Neural crest cell (in vitro differentiated cells): ENCODE measurements at places on chromosomes 7 and 10.

GRCh38 chr7:92460510-92460909 is 13.2 kb downstream of the GATAD1 start:
- no peak for DNase-seq

- DNase-seq = no peak
These were observed 83.4 kb downstream of the NPTX2 start for GRCh38 chr7:98700533-98700932.

GRCh38 chr7:43164757-43165156 is 52.3 kb downstream of the HECW1 start:
- no peak for DNase-seq

GRCh38 chr7:72058579-72058978 is 353.6 kb downstream of the CALN1 start:
- DNase-seq = no peak

- no peak for DNase-seq
These were observed 73.4 kb downstream of the VSTM2A start for GRCh38 chr7:54615537-54615936.

GRCh38 chr10:96313344-96313743 is 9.1 kb downstream of the DNTT start:
- DNase-seq = no peak

DNA sequence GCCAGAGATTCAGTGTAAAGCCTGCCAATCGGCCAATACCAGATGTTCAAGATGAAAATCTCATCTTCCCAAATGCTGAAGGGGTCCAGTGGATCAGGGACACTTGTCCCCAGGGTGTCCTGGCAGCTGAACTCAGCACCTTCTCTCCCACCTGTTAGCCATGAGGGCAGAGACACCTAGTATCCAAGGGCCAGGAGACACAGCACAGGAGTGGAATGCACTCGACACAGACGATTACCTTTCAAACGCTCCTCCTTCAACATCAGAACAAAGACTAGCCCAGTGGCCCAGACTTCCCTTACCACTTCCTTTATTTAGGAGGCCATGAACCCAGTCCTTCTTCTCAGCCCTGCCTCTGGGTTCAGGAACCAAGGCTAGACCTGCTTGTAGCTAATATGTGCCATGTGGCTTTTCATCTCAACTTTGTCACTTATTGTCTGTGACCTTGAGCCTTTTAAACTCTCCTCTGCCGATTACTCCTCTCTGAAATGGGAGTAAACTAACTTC is 180.3 kb upstream of the PLXNA4 start:
- no peak for DNase-seq

- no peak for DNase-seq
These were observed 31.7 kb downstream of the SYPL1 start for GRCh38 chr7:106080300-106080987.

- DNase-seq = no peak
These were observed 528.8 kb downstream of the DNAJB6 start for GRCh38 chr7:157865351-157866165.

DNA sequence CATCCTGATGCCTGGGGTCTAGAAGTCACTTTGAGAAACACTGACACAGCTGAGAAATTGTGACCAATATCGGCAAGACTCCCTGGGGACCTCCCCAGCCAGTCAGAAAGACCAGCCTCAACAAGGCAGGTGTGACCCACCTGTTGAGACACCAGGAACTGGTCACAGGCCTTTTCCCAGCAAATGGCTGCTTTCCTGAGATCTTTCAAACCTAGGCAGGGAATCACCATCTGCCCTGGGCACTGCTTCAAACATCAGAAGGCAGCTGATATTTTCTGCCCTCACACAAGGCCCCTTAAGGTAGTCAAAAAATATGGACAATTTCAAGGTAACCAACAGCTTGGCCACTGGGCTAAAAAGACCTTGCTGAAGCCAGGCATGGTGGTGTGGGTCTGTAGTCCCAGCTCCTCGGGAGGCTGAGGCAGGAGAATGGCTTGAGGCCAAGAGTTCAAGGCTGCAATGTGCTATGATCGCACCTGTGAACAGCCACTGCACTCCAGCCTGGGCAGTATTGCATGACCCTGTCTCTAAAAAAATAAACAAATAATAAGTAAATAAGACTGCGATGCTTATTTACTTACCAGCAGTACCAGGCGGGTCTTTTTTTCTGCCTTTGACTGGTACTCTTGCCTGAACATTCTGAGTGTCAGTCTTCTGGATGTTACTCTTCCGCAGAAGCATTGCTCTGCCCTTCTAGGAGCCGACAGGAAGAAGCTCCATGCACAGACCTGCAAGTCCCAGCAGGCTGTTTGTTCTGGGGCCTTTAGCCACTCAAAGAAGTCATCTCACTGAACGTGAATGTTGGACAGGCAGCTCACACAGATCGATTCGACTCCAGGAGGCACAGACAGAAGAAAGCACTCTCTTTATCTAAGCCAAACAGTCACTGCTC is 59.7 kb downstream of the SORBS1 start:
- no peak for DNase-seq

DNA sequence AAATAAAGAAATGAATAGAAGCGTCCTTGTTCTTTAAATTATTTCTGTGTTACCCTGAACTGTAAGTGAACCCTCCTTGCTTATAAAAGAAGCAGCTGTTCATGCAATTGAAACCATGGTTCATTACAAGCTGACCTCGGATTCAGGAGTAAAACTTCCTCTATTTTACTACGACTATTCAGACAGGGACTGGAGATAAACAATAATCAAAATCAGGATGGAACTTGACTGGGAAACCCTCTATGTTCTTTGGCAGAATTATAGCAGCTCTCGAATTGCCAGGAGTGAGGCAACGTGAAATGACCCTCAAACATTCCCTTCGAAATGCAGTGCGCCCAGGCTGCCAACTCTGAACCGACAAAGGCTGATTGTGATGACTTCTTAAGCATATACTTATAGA is 172.1 kb downstream of the CYP26A1 start:
- DNase-seq = no peak

DNA sequence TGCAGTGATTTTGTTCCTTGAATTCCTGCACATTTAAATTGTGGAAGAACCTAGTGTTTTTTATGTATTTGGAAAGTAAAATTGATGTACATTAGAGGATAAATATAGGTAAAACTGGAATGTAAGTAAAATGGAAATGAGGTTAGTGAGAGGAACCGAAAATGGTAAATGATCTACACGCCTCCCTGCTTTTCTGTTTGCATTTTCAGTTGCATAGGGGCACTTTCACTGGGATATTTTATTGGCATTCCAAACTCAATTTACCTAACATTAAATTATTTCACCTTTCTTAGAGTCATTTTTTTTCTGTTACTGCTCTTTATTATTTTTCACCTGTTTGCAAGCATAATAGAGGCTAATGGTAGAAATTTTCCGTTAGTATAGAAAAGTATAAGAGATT is 8.0 kb downstream of the CDK13 start:
- DNase-seq = no peak

GRCh38 chr10:484925-485661 is 204.4 kb downstream of the DIP2C start:
- no peak for DNase-seq

DNA sequence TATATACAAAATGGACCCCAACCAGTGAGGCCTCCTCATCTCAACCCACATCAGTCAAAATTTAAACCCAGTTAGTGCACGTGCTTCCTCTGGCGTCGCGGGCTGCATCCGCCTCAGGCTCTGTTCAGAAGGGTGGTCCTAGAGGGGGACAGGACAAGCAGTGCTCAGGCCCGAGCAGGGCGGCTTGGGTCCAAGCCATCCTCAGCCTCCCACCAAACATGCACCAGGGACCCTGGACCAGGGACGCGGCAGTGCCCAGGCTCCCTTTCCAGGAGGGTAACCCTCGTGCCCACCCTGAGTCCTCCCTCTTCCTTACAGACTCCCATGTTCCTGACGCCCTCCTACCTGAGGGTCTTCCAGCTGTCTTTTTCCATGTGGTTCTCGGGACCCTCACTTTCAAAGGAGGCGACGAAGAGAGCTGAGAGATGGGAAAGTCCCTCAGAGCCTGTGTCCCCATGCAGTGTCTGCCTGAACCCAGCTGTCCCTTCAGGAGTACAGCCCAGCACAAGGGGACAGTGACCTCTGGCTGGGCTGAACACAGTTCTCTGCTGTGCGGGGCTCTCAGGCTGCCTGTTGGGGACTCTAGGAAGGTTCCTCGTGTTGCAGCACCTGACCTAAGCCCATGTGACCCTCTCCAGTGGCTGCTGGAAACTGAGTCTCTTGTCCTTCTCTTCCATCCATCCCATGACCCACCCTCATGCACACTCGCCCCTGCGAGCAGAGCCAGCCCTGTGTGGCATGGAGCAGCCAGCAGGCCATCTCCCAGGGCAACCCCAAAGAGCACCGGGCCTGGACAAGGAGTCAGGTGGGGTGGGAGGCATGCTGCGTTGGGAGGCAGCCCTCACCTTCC is 58.1 kb downstream of the CSGALNACT2 start:
- DNase-seq = no peak
